ENCODE measurements at places on chromosomes 4 and X. TPM values are rescaled to one million over a fixed set of nuclear protein-coding genes. Genes with fewer than 3 reads are reported as not detected.
A peak's percentile ranks its signal among the peaks of the same experiment; 100 is the strongest.

The MAGEA2B gene
- not detected for total RNA-seq

GRCh38 chr4:152970102-152970820 is 34.1 kb downstream of the FHDC1 start:
- no peak for DNase-seq

- DNase-seq, result no peak
These were observed 59.8 kb downstream of the MRPL1 start for GRCh38 chr4:77922158-77923094.

- DNase-seq, result no peak
These were observed 33.7 kb downstream of the TKTL1 start for GRCh38 chrX:154329294-154329693.

DNA sequence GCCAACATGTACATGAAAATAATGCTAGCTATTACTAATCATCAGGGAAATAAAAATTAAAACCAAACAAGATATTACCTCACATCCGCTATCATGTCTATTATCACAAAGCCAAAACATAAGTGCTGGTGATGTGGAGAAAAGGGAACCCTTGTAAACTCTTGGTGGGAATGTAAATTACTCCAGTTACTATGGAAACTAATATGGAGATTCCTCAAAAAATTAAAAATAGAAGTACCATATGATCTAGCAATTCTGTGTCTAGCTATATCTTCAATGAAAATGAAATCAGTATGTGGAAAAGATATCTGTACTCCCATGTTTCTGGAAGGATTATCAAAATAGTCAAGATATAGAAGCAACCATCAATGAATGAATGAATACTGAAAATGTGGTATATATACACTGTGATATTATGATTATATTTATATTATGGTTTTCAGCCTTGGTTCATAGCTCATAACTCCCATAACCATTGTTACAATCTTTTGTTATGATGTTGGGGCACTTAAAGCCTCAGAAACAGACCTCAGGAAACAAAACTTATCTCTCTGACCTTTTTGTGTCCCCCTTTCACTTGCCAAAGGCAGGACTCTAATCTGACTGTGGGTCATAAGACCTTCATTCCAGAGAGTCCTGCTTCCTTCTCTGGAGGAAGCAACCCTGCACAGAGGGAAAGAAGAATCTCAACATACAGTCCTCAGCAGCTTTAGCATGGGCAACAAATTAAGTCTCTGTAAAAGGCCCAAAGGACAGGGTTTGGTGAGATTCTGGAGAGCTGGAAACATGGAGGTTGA is 933.2 kb downstream of the ADGRL3 start:
- no peak for DNase-seq

The AVPR2 gene
- total RNA-seq, result 7.2 TPM

GRCh38 chr4:83389037-83389720 is 54.5 kb upstream of the HPSE start:
- DNase-seq, result no peak

The PPBP gene
- total RNA-seq, result 1.3 TPM

The NEIL3 gene
- 0.32 TPM for total RNA-seq

The RS1 gene
- not detected for total RNA-seq

- peak; percentile 90 for DNase-seq
These were observed at the start of gene IGBP1 for GRCh38 chrX:70133303-70134115. Gene IGBP1 (plus strand): TSS chrX:70133447. CDS start chrX:70133948, 501 bp downstream.

DNA sequence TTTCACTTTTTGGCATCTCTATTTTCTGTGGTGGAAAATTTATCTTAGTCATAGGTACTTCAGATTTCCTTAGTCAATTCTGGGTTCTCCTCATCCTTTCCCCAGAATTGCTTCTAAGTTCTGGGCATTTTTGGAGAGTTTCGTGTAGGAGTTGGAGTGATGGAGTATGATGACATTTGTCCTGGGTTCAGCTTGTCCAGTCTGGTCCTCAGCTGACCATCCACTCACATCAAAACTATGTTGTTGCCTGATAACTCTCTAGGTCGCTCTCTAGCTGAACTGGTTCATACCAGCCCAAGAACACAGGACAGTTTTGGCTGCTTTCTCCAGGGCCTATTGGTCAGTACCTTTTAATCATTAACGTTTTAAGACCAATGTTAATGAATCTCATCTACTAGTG is 13.2 kb downstream of the PTTG2 start:
- no peak for DNase-seq

DNA sequence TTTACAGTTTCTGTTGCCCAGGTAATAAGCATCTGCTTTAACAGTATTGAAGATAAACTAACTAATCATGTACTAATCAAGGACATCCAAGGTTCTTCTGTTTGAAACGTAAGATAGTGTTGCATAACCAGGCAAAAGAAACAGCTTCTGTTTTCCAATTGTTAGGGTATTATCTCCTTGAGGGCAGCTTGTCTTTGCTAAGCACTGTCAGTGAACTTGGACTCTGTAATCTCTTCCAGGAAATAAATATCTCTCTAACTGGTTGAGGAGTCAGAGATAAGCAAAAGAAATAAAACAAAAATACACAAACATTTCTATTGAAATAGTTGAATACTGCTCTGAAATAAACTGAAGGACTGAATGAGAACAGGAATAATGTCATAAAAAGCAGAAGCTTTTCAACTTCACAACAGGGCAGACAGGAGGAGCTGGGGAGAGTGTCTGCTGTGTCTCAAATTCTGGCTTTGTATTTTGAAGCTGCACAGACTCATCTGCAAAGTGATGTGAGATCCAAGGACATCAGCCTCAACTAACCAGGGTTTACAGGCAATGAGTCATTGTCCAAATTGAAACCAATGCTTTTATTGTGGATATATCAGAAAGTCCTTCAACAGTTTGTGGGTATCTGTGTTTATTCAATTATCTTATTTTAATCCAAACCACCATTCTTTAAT is 1253.0 kb upstream of the PCDH7 start:
- no peak for DNase-seq

DNA sequence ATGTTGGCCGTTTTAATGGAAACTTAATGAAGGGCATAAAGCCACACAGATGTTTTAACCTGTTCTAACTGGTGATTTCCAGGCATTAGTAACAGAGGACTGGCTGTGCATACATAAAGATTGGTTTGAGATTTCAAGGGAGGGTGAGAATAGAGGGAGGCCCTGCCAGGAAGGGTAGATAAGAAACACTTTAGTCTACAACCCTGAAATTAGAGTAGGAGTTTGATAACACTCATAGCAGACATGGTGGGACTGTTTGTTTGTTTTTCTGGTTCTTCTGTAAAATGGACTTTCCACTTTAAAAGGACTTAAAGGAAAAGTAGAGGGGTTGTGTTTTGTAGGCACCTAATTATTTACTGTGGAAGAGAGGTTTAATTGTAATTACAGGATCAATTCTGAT is 16.2 kb downstream of the SLC4A4 start:
- no peak for DNase-seq

DNA sequence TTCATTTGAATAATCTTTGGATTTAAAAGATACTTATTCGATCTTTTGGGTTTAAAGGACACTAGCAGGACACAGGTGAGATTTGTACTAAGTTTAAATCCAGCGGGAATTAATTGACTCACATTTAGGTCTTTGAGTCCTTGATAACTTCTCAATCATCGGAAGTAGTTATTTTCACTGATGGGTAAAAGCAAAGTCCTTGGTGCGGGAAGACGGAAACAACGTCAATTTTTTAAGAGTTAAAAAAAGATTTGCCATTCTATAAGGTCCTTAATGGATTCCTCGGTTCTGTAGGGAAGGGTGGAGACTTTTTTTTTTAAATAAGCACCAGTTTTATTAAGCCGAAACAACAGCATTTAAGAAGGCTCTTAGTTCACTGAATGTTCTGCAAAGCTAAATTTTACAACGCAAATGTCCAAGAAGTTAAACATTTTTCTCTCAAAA is 2.9 kb downstream of the TMSB4X start:
- DNase-seq, result no peak

- DNase-seq, result no peak
These were observed 23.0 kb downstream of the GPR174 start for GRCh38 chrX:79167462-79167861.

GRCh38 chr4:163967263-163967662 is 472.8 kb downstream of the TMA16 start:
- no peak for DNase-seq

DNA sequence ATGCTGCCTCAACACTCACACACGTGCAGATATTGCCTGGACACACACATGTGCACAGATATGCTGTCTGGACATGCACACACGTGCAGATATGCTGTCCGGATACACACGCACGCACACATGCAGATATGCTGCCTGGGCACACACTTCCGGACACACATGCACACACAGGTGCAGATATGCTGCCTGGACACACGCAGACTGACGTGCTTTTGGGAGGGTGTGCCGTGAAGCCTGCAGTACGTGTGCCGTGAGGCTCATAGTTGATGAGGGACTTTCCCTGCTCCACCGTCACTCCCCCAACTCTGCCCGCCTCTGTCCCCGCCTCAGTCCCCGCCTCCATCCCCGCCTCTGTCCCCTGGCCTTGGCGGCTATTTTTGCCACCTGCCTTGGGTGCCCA is 14.7 kb downstream of the FGFRL1 start:
- DNase-seq, result no peak

The RTL3 gene
- total RNA-seq, result not detected

DNA sequence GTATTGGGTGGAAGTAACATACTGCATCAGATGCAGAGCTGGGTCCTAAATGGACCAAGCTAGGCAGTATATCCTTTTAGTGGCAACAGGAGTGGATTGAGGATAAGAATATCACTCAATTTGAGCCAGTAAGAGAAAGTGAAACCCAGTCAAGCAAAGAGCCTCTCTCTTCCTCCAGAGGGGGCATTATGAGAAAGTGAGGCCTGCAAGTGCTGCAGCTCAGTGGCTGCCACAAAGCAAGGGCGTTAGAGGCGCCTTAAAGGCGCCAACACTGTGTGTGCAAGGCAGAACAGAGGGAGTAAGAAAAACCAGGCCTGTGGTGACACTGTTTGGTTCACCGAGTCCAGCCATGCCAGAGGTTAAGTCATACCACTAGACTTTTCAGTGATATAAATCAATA is 17.5 kb downstream of the STX18 start:
- no peak for DNase-seq

- no peak for DNase-seq
These were observed 219.9 kb downstream of the BCOR start for GRCh38 chrX:39877905-39878304.

GRCh38 chrX:148466292-148466691 is 34.1 kb upstream of the AFF2 start:
- DNase-seq, result no peak

DNA sequence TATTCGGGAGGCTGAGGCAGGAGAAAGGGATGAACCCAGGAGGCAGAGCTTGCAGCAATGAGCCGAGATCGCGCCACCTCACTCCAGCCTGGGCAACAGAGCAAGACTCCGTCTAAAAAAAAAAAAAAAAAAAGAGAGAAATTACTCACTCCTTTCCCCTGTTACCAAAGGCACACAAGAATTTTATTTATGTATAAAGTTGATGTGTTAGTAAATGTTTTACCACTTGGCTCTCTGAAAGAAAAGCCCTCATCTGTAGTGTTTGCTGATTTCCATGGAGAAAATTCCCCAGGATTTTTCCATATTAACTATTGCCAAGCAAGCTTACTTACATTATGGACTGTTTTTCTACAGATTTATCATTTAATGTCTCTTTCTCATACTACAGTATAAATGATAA is 142.1 kb upstream of the PABPC4L start:
- no peak for DNase-seq

- DNase-seq, result no peak
These were observed 26.7 kb downstream of the OTC start for GRCh38 chrX:38379088-38379487.

DNA sequence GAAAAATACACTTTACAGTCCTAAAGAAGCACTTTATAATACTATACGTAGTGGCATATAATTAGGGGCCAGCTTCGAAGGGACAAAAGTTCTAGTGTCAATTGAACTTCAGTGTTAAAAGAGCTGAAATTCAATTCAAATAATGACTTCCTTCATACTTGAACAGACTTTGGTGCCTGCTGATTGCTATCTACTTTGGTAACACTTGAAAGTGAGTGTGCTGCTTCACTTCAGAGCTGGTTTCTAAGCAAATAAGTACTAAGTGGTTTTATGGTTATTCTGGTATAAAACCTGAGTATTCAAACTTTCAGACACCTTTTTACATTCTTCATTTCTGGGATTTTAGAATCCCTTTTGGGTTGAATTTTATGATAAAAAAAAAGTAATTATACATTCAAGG is 107.0 kb downstream of the SLC4A4 start:
- DNase-seq, result no peak

The ABLIM2 gene
- 34.1 TPM for total RNA-seq

- DNase-seq, result no peak
These were observed 221.6 kb downstream of the NSUN7 start for GRCh38 chr4:40971338-40971737.

DNA sequence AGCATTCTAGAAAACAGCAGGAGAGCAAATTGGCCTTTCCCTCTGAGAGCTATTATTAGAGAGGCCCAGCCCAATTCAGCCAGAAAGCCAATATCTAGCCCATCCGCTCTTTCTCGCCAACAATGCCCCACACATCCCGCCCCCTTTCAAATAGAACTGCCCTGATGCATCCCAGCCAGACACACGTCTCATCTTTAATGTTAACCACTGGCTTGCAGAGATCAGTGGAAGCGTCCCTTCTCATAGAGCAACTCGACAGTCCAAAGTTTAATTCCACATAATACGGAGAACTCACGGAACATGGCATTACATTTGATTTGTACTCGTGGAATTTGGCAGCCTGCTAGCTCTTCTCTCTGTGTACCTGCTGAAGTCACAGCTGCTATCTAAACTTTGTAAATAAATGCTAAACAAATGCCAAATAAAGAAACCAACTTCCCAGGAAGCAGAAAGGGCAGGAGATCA is 304.4 kb downstream of the DHX15 start:
- no peak for DNase-seq

DNA sequence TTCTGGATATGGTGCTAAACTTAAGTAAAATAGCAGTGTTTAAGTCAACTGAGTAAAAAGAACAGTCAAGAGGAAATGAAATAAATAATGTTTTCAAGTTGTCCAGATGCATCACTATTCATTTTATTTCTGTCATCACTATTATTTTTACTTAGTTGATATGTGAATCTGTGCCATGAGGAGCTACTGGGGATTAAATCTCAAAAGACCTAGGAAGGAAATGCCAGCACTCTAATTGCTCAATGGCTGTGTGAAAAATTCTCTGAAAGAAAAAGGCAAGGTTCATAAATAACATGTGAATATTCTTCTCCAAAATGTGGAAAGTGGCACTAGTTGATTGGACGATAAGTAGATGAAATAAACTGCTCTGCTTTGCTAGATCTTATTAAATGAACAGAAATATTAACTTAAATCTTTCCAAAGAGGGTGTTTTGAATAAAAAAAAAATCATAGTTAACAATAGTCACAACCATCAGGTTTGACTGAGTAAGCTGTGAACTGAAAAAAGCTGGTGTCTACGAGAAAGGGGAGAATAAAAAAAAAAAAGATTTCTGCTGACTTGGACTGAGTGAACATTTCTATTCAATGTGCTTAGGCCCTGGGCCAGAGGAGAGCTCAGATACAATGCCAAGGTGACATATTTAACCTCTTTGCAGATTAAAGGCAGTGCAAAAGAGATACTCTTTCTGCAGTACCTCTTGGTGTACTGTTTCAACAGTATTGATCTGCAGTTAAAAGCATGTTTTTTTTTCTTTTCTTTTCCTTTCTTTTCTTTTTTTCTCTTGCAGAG is 1.6 kb downstream of the SPARCL1 start:
- DNase-seq, result no peak
